ENCODE measurements at places on chromosomes 5 and 9.

GRCh38 chr9:29830821-29831220 lies 2257.5 kb upstream of the C9orf72 start:
- no peak for DNase-seq

GRCh38 chr9:91419222-91420191 lies 4.1 kb downstream of the NFIL3 start:
- DNase-seq = no peak

DNA sequence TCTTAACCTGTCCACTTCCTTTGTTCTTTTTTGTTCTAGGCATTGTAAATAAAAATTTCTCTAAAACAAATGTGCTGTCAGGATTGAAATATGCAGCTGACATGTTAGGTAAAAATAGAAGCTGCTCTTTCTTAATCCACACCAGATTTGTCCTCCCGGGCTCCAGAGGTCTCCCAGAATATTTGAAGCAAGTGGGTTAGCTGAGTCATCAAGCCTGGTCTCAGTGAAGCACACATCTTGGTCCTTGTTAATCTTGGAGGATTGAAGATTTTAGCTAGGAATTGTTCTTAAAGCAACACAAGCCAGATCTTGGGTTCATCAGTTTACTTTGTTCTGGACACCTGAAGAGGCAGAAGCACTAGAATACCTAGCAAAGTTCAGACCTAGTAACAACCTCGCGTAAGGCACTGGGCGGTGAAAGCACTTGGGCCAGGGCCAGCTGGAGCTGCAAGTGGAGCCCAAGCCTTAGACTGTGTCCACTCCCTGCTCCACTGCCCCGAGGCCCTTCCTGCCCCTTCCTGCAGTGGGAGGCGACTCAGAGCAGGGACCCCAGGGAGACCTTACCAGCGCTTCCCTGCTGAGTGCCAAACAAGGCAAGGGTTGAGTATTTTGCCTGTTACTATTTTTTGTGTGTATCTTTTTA lies 36.5 kb downstream of the HABP4 start:
- DNase-seq = no peak

GRCh38 chr9:33124751-33125381 lies 42.3 kb downstream of the B4GALT1 start:
- no peak for DNase-seq

GRCh38 chr9:135189497-135189896 lies 102.0 kb downstream of the OLFM1 start:
- no peak for DNase-seq

- DNase-seq = no peak
Observed at GRCh38 chr5:66511491-66511890, 84.7 kb upstream of the MAST4 start.

DNA sequence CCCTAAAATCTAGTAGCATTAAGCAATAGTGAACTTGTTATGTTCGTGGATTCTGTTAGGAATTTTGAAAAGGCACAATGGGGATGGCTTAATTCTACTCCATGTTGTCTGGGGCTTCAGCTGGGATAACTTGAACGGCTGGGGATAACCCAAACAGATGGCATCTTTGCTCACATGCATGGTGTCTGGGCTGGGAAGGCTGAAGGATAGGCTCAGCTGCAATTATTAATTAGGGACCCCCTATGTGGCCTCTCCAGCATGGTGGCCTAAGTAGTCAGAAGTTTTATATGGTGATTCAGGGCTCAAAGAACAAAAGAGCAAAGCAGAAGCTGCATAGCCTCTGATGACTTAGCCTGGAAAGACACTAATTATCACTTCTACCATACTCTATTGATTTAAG lies 551.1 kb downstream of the PSAT1 start:
- DNase-seq = no peak

DNA sequence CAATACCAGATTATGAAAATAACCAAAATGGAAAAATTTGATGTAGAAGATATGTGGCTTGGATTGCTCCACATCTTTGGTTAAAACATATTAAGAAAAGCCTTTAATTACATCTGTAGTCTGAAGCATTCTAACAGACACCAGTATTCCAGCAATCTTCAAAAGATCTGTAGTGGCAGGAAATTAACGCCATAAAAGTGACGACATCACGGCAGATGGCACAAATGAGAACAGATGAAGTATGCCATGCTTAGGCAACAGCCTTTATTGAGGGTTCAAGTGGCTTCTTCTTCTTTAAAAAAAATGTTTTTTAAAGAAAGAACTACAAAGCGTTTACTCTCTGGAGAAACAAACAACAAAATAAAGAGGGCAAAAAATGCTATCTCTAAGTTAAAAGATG lies 164.2 kb downstream of the MEF2C start:
- no peak for DNase-seq

DNA sequence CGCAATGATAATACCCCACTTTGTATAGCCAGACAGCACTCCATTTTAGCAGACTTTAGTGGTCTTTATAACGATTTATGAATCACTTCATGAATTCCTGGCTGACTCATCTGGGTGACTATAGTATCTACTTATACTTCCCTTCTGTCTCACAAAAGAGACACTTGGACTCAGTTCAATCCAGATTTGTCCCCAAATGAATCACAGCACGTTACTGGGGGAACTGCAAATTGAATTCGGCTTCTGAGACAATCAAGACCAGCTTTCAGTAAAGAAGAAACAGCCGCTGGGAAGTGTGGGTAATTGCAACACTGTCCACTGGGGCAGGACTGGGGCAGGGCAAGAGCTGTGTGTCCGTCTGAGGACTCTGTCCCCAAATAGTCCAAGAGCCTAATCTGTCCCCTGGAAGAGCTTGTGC lies 337.3 kb upstream of the RFX3 start:
- no peak for DNase-seq

- no peak for DNase-seq
Observed at GRCh38 chr9:76516350-76516749, 57.4 kb downstream of the GCNT1 start.

- DNase-seq = peak; percentile 8
Observed at GRCh38 chr5:83721953-83722901, 1.6 kb upstream of the HAPLN1 start.

GRCh38 chr5:83035373-83036100 lies 41.7 kb downstream of the TMEM167A start:
- peak; percentile 29 for DNase-seq

GRCh38 chr9:85543196-85543595 lies 198.6 kb downstream of the AGTPBP1 start:
- DNase-seq = no peak

DNA sequence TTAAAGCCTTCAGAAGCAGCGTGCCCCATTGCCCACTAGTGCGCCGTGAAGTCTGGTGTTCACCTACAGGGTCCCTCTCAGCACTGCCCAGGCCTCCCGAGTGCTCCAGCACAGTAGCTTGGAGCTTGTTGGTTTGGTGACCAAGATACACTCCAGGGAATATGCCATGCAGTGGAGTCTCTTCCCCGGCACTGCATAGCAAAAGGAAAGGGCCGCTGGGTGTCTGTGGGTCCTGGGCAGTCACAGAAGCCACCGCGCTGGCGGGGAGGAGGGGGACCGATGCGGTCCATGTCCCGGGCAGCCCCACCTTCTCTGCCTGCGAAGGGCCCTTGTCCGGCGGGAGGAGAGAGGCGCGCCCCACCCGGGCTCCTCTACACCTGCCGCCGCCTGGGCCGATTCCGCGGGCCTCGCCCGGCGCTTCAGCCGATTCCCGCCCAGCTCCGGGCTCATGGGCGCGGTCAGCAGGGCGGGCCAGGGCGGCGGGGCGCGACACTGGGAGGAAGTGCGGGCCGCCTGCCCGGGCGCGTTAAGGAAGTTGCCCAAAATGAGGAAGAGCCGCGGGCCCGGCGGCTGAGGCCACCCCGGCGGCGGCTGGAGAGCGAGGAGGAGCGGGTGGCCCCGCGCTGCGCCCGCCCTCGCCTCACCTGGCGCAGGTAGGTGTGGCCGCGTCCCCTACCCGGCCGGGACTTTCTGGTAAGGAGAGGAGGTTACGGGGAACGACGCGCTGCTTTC lies at the start of gene SYK:
SYK (plus strand) TSS at position 579 of the 732 bp plus-strand sequence. CDS start 42,080 bp downstream, outside the sequence.
- no peak for DNase-seq

- no peak for DNase-seq
Observed at GRCh38 chr5:31635446-31635845, 3.5 kb upstream of the PDZD2 start.

- DNase-seq = no peak
Observed at GRCh38 chr9:73179589-73179988, 27.9 kb downstream of the ANXA1 start.

GRCh38 chr5:125870256-125870655 lies 553.0 kb upstream of the GRAMD2B start:
- DNase-seq = no peak

- DNase-seq = no peak
Observed at GRCh38 chr5:9302218-9302617, 243.7 kb downstream of the SEMA5A start.

GRCh38 chr5:148984345-148984744 lies 78.5 kb downstream of the SH3TC2 start:
- no peak for DNase-seq

DNA sequence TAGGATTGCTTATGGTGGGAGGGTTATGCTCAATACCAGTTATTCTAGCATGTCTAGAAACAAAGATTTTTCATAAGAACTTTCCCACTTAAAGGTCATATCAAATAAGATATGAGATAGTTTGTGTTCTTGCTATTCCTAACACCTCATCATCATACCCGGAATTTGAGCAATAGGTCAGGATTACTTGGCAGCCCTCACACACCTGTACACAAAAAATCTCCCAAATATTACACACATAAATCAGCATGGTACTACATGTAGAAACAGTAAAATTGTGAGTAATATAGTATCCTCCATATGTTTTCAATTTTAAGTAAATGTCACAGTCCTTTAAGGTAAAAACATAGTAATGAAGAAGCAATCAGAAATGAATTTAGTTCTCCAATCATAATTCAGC lies 113.7 kb downstream of the SLC25A46 start:
- DNase-seq = no peak

DNA sequence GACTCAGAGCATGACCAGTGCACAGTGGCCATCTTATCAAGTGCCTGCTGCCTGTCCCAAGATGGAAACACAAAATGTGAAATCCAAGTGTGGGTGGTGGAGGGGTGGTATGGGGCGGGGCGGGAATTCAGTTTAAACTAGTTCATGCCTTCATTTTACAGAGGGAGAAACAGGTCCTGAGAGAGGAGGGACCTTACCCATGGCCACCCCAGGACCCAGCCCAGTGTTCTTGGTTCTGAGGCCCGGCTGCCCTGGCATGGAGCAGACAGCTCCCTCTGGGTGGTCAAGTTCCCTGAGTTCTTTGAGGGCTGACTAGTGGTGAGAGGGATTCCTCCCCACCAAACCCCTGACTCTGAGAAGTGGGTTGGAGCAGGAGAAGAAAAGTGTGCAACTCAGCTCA lies 20.8 kb downstream of the KCNIP1 start:
- no peak for DNase-seq

DNA sequence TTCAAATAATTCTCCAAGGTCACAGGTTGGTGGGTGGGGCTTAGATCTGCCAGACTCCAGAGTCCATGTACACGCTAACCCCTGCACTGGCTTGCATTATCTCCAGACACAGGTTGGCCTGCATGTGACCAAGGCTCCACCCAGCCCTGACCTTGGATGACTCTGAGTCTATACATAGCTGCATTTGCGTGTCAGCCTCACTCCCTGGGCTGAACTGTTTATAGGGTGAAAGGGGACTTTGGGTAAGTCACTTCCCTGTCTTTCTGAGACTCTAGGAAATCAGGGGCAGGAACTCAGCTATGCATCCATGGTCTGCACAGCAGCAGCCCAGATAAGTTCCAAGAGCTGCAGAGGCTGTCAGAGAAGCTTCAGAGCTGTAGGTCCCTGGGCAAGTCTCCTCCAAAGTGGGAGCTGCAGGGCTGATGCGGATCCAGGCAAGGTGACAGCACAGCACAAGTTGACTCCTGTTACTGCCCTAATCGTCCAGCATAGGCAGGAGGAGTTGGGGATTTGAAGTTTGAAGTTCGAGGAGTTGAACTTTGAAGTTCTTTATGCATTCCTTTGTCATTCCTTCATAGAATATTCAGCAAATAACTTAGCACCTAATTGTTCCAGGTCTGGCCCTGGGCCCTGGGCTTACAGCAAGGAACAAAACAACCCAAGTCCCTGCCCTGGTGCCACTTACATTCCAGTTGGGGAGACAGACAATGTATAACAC lies 53.4 kb downstream of the SLC22A5 start:
- DNase-seq = no peak

DNA sequence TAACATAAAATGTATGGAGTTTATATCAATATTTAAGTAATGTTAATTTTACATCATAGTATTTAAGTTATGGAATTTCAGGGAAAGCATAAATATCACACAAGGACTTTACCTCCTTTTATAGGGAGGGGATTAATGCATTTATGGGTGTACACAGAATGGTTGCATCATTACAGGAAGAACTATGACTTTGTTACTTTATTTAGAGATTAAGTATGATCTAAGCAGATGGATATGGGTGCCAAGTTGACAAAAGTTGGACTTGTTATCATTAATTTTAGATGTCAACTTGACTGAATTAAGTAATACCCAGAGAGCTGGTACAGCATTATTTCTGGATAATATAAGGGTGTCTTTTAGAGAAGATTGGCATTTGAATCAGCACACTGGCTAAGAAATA lies 160.5 kb upstream of the CDH10 start:
- no peak for DNase-seq

DNA sequence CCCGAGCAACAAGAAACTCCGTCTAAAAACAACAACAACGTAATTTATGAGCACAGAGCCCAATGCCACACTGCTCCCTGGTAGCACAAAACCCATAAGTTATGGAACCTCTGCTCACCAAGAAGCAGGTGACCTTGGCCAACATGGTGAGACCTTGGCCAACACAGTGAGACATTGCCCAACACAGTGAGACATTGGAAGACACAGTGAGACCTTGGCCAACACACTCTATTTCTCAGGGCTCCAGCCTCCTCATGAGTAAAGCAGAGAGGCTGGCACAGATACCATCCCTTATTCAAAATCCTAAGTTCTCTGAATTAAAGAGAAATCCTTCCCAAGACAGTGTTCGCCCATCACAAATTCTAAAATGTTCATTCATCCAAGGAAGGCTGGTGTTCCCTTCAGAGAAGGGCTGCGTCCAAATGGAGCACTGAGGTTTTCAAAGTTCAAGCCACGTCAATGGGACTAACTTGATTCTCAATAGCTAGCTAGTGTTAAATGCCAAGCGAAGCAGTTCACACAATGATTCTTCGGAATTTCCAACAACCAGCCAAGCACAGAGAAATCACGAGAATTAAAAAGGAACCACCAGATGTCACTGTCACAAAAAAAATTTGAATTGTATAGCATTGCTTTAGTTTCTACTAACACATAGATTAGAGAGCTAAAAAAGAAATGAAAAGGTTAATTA lies 29.5 kb downstream of the TTC39B start:
- DNase-seq = no peak

- DNase-seq = no peak
Observed at GRCh38 chr5:142920849-142921612, 150.9 kb downstream of the ARHGAP26 start.
